ENCODE measurements at places on chromosomes 6 and 20.

DNA sequence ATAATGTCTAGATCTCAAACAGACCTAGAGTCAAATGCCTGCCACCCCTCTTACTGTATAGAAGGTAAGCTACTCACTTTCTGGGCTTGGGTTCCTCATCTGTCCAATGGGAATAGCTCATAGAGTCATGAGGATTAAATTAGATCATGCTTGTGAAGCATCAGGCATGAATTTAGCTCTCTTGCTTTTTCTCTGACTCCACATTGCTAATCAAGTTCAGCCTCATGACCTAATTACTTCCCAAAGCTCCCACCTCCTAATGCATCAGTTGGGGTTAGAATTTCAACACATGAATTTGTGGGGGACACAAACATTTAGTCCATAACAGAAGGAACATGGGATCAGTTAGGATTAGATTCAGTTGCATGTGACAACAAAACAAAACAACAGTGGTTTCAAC is 4.6 kb upstream of the DDX27 start:
- no peak for DNase-seq

DNA sequence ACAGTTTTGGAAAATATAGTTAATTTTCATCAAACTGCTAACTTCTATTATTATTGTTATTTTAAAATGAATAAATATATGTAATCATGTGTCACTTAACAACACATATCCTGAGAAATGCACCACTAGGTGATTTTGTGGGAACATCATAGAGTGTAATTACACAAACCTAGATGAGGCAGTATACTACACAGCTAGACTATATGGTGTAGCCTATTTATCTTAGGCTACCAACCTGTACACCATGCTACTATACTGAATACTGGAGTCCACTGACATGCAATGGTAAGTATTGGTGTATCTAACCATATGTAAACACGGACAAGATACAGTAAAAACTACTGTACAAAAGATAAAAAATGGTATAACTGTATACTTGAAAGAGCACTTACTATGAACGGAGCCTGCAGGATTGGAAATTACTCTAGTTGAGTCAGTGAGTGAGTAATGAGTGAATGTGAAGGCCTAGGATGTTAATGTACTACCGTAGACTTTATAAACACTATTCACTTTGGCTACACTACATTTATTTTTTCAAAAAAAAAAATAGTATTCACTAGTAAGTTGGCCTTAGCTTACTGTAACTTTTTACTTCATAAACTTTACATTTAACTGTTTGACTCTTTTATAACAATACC is 72.4 kb downstream of the ASCC3 start:
- DNase-seq = no peak

- DNase-seq = no peak
Observed at GRCh38 chr6:93792746-93793145, 373.4 kb upstream of the EPHA7 start.

- DNase-seq = no peak
Observed at GRCh38 chr20:10634683-10635411, 39.0 kb downstream of the JAG1 start.

- no peak for DNase-seq
Observed at GRCh38 chr20:50138120-50138478, 15.4 kb downstream of the PEDS1 start.

- no peak for DNase-seq
Observed at GRCh38 chr20:2080532-2081224, 20.9 kb upstream of the STK35 start.

DNA sequence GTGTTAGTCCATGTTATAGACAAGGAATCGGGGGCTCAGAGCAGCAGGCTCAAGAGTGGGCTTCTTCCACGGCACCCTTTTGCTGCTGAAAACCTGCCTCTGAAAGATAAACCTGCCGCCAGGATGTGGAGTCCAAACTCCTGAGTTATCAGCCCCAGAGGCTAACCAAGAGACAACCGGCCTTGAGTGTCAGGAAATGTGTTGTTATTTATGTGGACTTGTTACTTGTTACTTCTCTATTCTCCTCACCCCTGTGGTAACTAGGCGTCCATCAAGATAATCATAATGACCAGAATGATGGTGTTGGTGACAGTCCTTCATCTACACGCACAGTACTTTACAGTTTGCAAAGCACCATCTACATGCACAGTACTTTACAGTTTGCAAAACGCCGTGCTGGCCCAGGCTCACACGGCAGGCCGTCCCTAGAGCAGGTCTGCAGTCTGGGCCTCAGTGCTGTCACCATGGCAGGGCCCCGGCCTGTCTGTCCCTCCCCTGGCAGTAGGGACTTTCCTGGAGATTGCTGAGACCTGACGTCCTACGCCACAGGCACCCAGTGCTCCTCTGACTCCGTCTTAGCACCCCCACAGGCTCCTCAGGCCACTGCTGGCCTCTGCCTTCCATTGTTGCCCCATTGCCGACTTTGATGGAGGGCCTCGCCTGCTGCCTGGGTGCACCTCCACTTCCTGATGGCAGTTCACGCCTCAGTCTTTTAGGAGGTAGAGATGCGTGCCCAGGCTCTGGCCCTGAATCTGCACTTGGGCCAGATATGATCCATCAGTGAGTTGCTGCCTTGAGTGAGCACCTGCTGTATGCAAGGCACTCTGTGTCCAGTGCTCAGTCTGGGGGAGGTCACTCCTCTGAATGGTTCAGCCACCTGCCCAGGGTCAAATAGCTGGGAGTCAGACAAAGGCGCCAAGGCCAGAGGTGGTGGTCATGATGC is 9.1 kb upstream of the BPIFB4 start:
- DNase-seq = no peak

All from stimulated activated naive CD4-positive, alpha-beta T cell (primary cell).